ENCODE measurements at places on chromosomes 2 and 18.

DNA sequence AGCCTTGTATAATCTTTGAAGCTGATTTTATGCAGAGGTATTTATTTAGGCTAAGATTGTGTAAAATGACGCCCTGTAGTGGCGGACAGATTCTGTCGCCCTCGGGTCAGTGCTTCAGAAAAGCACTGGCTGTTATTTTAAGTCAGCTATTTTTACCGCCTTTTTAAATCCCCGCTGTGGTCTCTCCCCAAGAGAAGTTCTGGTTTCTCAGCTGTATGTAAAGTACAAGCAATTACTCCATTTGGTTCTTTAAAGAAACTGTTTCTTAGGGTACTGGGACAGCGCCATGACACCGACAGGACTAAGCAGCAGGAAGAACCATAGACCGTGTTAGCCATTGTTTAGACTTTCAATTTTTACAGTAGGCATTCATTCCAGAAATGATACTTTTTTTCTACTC is 65.0 kb downstream of the UGGT1 start:
- no peak for DNase-seq

DNA sequence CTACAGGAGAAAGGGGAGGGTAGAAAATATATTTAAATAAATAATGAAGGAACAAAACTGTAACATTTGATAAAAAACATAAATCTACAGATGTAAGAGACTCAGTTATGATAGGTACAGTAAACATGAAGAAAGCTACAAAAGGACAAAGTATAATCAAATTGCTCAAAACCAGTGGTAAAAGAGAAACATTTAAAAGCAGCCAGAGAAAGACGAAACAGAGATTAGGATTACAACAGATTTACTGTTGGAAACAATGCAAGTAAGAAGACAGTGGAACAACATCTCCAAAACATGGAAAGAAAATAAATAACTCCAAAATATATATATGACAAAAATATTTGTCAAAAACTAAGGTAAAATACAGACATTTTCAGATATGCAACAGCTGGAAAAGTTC is 307.7 kb upstream of the REV1 start:
- DNase-seq = no peak

DNA sequence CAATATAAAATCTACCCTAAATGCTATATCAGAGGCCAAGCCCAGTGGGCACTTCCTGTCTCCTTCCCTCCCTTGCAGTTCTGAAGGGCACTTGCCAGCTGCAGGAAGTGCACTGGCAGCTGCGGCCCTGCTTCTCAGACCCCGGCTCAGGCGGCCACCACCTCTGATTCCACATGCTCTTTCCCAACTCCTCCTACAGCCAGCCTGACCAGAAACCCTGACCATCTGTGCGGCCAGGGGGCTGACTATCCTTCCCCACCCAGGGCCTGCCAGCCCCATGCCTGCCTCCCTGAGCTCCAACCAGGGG is 88.6 kb downstream of the ZBTB7C start:
- no peak for DNase-seq

- DNase-seq = no peak
Measured at GRCh38 chr18:48359626-48360025, 49.6 kb downstream of the ZBTB7C start.

DNA sequence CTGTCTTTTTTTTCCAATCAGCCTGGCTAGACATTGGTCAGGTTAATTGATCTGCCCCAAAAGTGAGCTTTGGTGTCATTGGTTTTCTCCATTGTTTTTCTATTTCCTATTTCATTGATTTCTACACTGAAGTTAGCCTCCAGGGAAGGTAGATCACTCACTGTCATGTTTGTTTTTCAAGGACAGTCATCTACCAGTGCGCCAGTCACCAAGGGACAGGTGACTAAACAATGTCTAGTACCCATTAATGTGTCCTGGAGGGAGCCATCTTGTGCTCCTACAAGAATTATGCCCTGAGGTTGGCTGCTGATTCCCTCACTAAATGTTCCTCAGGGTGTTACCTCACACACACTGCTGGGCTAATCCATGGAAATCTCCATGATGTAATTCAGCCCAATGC is 17.6 kb upstream of the USP40 start:
- DNase-seq = no peak

GRCh38 chr18:73615506-73615905 is 532.1 kb downstream of the FBXO15 start:
- DNase-seq = no peak

DNA sequence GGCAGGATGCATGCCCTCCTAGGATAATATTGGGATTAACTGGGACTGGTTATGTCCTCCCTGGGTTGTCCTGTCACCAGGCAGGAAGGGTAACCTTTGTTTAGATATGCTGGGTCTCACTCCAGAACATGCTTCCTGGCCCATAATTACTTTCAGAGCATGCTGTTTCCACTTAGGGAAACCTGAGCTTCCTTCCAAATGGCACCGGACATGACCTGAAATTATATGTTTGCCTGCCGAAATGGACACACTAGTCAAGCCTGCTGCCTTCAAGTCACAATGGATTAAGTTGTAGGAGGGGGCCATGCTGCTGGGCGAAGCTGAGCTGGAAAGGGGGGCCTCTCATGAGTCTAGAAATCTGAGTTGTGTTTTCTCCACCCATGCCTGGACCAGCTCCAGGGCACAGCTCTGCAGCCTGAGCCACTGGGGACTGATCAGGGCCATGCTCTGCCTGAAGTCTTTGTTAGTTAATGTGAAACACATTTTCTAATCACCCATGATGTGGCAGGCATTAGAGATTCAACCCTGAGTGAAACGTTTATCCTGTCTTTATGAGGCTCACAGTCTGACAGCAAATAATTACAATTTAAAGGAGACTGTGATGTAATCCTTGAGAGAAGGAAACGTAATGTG is 273.3 kb downstream of the TNS1 start:
- DNase-seq = no peak

DNA sequence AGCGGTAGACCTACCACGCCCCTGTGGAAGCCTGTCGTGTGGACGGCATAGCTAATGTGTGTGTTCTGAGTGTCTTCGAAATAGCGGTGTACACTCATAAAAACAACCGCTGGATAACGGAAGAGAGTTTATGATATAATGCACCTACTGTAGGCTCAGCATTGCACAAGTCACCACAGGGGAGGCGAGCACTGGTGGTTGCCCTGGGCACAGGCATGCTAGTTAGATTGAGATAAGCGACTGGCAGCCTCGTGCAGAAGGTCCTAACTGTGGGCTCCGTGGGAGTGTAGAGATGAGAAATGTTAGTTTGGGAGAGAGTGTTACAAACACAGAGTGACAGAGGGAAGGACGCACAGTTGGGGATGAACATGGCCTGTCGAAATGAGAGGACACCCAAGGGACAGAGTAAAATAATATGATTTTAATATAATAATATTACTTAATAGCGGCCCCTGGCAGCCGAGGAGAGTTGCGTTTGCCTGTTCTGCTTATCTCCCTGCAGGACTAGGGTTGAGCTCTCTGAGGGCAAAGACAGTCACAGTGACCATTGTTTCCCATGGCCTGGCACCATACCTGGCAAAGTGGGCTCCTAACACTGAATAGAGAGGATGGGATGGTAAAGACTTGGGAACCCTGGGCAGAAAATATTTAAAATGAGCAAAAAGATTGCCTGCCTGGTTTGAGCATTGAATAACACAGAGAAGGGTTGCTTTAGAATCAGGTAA is 204.2 kb downstream of the GBX2 start:
- no peak for DNase-seq

GRCh38 chr2:112031473-112032223 is 23.4 kb upstream of the TMEM87B start:
- DNase-seq = no peak

GRCh38 chr18:36402765-36403396 is 105.4 kb downstream of the FHOD3 start:
- DNase-seq = no peak

- DNase-seq = no peak
Measured at GRCh38 chr2:124652099-124652498, 627.0 kb downstream of the CNTNAP5 start.

Measured in NCI-H2081 treated with DMSO at 0.1 percent for 48 hours (cell line).